ENCODE measurements at places on chromosomes 4 and X.

DNA sequence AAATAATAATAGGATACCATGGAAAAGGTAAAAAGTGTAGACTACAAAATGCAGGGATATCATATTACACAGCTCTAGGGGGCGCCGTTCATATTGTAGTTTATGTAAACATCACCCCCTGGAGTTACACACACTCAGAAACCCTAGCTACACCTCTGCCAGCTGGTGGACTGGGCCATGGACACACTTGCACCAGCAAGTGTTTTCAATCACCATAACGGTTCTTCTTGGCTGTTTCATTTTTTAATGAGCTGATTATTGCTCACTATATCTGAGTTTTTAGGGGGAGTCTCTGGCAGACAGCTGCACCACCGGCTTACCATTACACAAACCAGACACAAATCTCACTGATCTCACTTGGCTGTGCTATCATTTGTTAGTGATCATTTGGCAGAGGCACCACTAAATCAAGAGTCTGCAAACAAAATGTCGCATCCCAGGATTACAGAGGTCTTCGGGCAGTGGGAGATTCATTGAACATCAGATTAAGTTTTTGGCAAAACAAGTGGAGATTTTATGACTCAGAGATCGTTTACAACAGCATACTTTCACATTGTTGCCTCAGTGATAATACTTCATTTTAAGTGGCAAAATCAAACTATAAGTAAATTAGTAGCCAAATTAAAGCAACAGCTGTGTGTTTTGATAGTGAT lies 185.7 kb downstream of the UNC5C start:
- DNase-seq, result no peak

GRCh38 chr4:169024762-169025161 lies 14.7 kb upstream of the CBR4 start:
- peak; percentile 66 for DNase-seq

- no peak for DNase-seq
Observed at GRCh38 chr4:109157696-109158095, 144.8 kb downstream of the COL25A1 start.

DNA sequence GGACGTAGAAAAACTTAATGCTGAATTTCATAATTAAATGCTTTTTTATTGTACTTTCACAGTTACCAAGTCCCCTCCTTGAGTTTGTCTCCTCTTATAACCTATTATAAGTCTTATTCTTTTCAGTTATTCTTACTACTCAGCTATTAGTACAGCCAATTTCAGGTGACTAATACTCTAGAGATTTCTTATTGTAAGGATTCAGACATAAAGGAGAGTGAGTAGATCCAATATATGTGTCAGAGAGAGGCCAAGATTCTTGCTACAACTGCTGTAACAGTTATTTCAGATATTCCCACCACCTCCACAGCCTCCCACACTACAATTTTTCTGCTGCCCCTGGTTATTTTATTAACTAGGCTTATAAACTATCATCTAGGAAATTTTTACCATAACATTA lies 274.5 kb downstream of the GPAT3 start:
- DNase-seq, result no peak

- peak; percentile 27 for DNase-seq
Observed at GRCh38 chr4:23717528-23718248, 172.2 kb downstream of the PPARGC1A start.

DNA sequence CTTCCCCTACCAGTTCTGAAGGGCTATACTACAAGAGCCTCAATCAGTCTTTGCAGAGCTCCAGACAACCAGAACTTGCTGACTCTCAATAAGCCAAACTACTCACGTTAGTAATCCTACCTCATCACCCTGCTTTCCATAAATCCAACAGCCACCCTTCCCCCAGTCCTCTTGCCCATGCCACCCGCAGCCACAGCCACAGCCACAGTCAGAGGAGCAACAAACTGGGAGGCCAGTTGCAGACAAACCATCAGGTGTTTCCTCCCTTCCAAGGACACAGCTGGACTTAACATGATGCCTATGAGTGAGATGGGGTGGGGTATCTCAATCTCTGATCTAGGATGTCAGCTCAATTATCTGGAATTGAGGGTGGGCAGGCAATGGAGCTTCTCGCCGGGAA lies 1.0 kb downstream of the GABRA3 start:
- DNase-seq, result no peak

DNA sequence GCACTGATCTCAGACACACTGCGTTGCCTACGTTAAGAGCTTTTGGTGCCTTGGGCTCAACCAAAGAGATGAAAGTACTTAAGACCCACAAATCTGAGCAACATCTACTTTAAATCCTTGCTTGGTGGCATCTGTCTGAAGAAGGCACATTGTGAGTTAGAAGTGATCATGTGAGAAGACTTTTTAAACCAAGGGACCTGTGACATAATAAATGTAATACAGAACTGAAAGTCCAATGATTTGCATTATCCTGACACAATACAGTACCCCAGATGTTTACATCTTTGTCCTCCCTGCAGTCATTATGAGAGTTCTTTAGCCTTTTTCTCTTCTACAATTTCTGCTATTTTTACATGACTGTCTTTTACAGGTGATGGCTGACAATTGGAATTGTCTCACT lies 96.7 kb upstream of the FTHL17 start:
- peak; percentile 27 for DNase-seq

- no peak for DNase-seq
Observed at GRCh38 chr4:20487446-20487845, 212.8 kb upstream of the PACRGL start.

- DNase-seq, result no peak
Observed at GRCh38 chr4:16837475-16837874, 61.0 kb downstream of the LDB2 start.

DNA sequence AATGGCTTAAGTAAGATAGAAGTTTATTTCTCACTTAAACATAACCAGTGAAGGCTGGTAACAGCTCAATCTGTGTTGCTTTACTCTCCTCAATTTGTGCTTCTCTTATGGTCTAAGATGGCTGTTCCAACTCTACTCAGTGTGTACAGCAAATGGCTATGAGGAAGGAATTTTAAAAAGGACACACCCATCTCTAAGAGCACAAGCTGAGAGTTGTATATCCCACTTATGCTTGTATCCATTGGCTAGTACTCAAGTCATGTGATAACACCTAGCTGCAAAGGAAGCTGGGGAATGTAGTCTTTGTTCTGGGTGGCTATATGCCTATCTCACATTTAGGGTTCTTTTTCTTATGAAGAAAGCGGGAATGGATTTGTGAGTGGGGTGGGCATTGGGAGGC lies 63.3 kb downstream of the GPAT3 start:
- no peak for DNase-seq

GRCh38 chrX:30570505-30570904 lies 7.1 kb downstream of the TASL start:
- DNase-seq, result no peak

GRCh38 chr4:112214390-112215264 lies 17.0 kb upstream of the AP1AR start:
- no peak for DNase-seq

GRCh38 chrX:16786791-16787735 lies 797 bp downstream of the TXLNG start:
- DNase-seq, result peak; percentile 66

DNA sequence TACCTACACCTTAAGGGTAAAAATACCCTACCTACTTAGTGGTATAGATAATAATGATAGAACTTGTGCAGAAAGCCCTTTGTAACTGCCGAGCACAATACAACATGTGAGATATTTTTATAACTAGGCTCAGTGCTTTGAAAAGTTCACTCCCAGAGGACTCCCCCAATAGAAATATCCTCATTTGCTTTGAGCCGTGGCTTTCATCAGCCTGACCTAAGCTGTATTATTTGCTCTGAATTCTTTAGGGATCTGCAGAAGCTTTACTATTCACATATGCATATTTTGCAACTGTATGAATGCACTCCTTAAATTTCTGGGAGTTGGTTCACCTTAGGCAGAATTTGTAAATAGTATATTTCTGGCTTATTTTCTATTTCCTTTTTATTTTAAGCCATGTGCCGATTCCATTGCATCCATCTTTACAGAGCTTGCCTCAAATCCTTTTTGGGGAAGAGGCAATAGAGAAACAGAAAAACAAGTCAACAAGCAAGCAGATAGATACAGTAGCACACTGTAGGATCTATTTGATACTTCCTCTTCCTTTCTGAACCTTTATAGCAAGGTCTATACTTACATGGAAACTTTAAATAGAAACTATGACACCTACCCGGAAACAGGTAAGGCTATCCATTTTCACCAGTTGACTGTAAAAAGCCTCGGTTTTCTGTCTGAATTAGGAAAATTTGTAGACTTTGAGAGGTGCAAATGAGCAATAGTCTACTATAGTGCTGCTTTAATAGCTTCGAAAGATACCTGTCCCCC lies 242.5 kb upstream of the VCX3A start:
- no peak for DNase-seq

- no peak for DNase-seq
Observed at GRCh38 chrX:2172359-2172758, 328.4 kb downstream of the DHRSX start.

DNA sequence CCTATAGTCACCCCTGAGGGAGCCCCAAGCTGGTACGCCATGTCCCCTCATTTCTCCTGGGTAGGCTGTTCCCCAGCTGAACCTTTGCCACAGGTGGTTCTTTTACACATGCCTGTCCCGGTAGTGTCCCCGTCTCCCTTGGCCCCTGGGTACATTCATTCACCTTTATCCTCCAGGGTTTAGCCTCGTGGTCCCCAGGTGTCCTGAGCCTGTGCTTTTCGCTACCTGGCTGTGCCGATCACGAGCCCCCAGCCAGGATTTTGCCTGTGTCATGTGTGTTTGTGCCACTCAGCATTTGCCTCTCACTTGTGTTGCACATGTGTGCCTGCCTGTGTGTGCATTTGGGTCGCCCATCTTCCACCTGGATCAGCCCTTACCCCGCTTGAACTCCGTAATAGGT lies 57.6 kb downstream of the GPR143 start:
- no peak for DNase-seq

GRCh38 chrX:69177511-69178162 lies 12.4 kb upstream of the PJA1 start:
- DNase-seq, result no peak

GRCh38 chrX:18931972-18932371 lies 51.9 kb downstream of the PHKA2 start:
- no peak for DNase-seq

DNA sequence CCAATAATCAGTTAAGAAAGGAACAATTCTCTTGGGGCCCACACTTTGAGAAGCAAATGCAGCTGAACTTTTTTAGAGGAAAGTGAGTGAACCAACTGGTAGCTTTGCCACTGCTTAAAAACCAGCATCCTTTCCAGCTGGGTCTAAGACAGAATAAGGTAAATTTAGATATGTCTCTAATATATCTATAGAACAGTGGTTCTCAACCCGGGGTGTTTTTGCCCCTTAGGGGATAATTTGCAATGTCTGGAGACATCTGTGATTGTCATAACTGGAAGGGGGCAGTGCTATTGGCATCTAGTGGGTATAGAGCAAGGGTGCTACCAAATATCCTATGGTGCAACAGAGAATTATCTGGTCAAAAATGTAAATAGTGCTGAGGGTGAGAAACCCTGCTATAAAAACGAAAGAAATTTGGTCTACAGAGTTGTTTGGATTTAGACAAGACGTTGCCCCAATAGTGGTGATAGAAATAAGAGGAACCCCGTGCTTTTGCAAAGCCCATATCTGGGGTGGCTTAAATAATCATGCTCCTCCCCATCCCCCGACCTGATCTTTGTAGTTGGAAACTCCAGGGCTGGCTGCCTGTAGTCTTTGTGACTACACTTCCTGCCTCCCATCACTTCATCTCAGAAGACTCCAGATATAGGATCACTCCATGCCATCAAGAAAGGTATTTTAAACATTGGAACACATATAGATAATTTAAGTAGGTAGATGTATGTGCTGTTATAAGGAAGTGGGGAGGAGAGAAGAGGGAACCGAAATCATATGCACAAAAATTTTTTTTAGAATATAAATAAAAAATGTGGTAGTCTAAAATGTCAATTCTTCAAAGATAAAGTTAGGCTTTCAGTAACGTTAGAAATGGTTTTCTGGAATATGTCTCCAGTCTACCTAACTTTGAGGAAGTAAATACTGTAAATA lies at the start of gene TLR7:
Gene TLR7 (plus strand): TSS at position 622 of the 927 bp plus-strand sequence. CDS start 507 bp downstream, outside the sequence.
- DNase-seq, result no peak

DNA sequence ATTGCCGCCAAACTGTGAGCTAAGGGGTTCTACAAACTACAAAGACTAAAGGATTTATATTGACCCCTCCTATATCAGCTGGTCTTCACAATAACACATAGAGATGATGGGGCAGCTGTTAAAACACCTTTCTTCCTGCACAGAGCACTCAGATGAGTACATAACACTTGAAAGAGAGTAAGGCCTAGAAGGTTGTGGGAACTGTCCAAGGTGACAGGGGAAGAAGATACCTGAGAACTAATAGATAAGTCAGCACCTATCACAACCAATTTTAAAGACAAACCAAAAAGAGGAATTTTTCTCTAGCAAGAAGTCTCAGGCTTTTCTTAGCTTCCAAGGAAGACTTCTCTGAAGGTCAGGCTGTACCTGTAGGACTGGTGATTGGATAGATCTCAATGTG lies 19.1 kb upstream of the CXCL6 start:
- DNase-seq, result no peak

- DNase-seq, result no peak
Observed at GRCh38 chr4:135515295-135515694, 1313.7 kb upstream of the PABPC4L start.
